MM.1S (cell line): ENCODE measurements at places on chromosomes 11 and 22.

DNA sequence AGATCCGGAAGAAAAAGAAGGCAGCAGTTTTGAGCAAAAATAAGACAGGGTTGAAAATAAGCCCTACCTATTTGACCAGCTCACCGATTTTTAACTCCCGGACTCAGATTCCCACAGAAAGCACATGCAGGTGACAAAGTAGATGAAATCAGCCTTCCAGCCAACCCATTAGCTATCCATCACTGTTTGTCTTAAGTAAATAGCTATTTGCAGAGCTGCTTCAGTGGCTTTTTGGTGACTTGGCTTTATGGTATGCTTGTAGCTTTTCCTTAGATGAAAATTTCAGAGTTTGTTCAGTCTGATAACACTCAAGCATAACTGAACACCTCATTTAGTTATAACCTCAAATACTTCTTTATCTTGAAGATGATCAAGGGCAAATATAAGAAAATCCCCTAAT is 192.6 kb downstream of the HIPK3 start:
- no peak for DNase-seq

DNA sequence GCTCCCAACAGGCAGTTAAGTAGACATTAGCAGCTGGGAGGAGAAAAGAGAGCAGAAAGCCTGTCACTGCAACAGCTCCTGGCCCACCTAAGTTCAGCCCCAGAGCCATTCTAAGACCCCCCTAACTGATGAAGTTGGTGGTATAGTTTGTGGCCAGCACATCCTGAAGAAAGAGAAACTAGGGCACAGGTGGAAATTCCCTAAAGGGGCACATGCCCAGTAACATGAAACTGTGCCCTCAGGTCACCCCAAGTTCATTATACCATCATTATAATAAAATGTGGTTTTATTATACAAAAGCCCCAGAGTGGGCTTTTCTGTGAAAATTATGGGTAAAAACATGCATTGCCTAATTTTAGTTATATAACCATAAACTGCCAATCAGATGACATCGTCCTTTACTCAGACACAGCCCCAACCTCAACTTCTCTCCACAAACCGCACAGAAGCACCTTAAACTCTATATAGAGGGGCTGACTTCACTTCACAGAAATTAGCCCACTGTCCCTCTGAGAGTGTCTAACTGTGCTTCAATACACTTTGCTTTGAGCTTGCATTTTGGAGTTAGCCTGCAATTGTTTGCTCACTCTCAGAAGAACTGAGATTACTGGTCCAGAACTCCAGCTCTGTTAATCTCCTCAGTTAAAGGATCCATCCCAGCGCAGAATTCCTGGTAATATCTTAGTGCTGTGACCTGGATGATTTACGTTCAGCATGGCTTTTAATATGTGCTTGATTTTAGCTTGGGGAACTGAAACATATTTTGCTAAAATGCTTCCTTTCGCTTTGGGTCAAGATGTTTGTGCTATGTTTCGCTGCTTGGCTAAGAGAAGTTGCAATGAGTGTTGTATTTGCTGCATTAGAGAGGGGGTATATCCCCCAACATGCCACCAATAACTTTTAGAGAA is 1.8 kb upstream of the APOL3 start:
- peak; percentile 64 for DNase-seq

GRCh38 chr11:68053981-68054812 is 15.4 kb downstream of the TCIRG1 start:
- DNase-seq = no peak

DNA sequence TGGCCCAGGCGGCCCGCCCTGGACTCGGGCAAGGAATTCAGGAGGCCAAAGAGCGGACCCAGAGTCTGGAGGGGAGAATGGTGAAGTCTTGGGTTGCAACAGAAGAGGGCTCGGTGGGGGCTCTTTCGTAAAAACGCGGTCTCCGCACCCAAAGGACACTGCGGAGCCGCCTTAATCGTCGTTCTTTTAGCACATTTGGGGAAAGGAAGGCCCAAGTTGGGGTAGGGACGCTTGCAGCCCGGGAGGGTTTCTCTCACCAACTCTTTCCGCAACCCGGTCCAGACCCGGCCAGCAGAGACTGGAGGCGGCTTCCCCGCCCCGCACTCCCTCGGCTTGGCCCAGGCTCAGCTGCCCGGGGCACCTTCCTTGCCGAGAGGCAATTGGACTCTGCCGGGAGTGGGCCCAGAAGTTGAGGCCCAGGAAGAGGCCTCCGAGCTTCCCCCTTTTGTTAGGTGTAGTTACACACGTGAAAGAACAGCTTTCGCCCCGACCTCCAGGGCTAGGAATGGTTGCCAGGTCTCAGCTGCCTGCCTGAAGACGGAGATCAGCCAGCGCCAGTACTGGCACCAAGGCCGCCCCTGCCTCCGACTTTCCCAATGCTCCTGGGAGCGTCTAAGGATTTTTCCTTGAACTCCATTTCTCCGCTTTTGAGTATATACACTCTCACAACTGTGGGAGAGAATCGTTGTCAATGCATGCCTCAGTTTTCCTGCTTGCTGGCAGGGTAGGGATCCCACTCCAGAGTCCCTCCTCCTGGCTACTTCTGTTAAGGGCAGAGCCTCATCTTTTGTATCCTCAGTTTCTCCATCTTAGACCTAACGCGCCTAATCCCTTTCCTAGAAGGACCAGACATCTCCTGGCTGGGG is 3.7 kb downstream of the ALX4 start:
- no peak for DNase-seq

DNA sequence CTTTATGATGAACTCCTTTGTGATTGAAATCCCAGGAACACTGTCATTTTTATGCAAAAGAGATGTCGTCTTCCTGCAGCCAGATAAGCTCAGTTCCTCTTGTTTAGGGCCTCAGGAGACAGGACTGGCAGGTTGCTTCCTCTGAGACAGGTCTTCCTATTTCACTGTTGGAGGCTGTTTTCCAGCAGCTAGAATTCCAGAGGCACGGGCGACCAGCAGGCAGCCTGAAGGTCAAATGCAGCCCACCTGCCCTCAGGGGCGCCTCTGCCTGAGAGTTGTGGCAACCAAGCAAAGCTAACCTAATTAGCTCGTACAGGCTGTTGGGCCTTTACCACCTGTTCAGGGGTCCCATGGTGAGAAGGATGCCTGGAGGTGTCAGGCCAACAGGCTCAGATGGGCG is 22.3 kb downstream of the SLC6A5 start:
- no peak for DNase-seq

- DNase-seq = peak; percentile 85
These were observed 7.6 kb downstream of the OR56A1 start for GRCh38 chr11:6022956-6023355.

- DNase-seq = peak; percentile 66
These were observed 10.5 kb upstream of the PHOX2A start for GRCh38 chr11:72254299-72254993.

DNA sequence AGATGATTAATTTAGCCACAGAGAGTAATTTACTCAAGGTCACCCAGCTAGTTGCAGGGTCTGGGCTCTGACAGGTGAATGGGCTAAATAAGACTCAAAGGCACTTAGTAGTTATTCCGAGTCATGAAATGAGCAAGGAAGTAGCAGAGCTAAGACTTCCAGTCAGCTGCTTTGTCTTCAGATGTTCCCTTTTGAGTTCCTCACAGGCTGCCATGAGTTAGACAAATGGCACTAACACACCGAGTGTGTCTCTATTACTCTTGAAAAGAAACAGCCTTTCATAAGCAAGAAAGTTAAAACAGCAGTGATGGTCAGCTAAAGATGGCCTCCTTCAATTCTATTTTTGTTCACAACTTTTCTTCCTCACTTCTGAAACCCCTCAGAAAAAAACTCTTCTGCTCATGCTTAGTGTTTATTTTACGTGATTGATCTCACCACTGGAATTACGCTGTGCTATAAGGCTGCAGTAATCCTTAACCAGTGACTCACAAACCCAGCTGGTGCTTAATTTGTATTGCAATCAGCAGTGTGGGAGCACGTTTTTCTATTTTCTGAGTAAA is 389.1 kb downstream of the AASDHPPT start:
- DNase-seq = no peak

- DNase-seq = no peak
These were observed 234.0 kb upstream of the ZC3H12C start for GRCh38 chr11:109859045-109859724.

- no peak for DNase-seq
These were observed at the start of gene GDPD4 for GRCh38 chr11:77301510-77301909. Gene GDPD4, minus strand, starts transcription at chr11:77301686. Its CDS starts 16,549 bp downstream, at chr11:77285137.

DNA sequence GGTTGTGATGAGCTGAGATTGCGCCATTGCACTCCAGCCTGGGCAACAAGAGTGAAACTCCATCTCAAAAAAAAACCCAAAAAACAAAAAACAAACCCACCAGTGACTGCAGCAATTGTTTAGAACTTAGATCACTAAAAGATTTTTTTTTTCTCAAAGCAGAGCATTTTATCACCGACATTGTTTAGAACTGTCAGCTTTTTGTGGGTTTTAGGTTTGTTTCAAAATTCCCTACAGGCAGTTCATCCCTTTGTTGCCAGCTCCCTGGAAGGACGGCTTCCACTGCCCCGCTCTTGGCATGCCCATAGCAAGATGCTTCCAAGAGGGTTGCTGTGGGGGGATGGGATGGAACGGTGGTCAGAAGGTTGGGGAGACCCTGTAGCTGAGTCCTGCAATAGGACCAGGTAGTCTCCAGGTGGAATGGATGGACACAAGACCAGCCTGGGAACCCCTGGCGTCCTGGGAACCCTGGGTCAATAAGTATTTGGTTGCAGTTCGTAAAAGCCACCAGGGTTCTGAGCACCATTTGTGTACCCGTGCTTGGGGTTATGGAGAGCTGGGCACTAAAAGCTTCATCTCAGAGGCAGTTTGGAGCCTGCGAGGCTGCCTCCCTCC is 46.7 kb downstream of the TSPAN18 start:
- DNase-seq = no peak
